ENCODE measurements at places on chromosomes 16 and 17.
A peak's percentile ranks its signal among the peaks of the same experiment; 100 is the strongest.

GRCh38 chr16:27803775-27804549, 254.0 kb downstream of the KATNIP start:
- H3K4me3 ChIP-seq: no peak overlapping the region
- no peak for DNase-seq
- H3K4me1 ChIP-seq: no peaks in the 10 kb centered on the region
- no peak overlapping the region for H3K27ac ChIP-seq
- peaks cover 4% of the 10 kb centered on the region for H3K27me3 ChIP-seq
- H3K36me3 ChIP-seq: no peaks in the 10 kb centered on the region

- no peak overlapping the region for H3K4me3 ChIP-seq
- H3K36me3 ChIP-seq: no peaks in the 10 kb centered on the region
- no peak for DNase-seq
- H3K4me1 ChIP-seq: peaks cover 10% of the 10 kb centered on the region
- H3K27ac ChIP-seq: no peak overlapping the region
Measured at GRCh38 chr17:51052235-51052634, 68.4 kb downstream of the SPAG9 start.

DNA sequence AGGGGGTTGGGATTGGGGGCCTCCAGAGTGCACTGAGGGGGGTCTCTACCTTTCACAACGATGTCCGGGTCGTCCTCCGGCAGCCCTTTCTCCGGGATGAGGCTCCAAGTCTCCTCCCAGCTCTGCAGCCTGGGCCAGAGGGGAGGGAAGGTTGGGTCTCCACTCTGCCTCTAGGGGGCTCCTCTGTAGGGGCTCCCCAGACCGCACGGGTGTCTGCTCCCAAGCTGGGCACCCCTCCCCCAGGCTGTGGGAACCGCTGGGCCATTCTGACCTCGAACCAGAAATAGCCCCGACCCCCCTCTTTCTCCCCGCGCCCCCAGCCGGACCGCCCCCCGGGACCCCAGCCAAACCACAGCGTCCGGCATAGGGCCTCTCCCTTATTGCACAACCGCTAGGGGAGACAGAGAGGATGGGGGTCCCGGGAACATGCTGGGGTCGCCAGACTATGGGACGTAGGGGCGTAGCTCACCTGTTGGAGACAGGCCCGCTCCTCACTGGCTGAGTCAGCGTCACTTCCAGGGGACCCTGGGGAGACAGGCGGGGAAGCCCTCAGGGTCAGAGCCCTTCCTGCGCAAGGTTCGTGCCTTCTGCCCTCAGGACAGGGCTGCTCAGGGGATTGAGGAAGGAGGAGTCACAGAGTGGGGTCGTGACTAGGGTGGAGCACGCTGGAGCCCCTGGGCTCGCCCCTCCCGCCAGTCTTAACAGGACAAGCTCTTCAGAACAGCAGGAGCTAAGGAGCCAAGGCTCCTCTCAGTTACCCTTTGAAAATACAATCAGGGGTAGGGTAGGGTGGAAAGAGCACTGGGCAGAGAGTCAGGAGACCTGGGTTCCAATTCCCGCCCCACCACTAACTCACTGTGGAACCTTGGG, 2.7 kb downstream of the PLEKHH3 start:
- peaks cover 3% of the 10 kb centered on the region for H3K36me3 ChIP-seq
- no peak overlapping the region for H3K27ac ChIP-seq
- no peaks in the 10 kb centered on the region for H3K27me3 ChIP-seq
- H3K4me1 ChIP-seq: peaks cover 41% of the 10 kb centered on the region

DNA sequence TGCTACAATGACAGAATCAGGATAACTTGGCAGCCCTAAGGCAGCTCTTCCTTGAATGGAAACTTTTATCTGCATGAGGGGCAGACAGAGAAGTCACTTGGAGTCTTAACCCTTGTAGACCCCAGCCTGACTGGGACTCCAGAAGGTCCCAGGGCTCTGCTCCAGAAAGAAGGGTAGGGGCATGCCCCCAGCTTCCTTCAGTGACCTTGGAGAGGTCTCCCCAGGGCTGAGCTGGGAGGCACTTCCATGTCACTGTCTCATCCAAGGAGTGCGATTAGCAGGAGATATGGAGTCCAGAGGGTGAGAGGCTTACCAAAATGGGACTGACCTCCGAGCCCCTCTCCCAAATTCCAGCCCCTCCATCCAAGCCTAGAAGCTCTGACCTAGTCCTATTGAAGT, 3.4 kb upstream of the NLRC5 start:
- no peaks in the 10 kb centered on the region for H3K36me3 ChIP-seq
- peak overlapping the region; percentile 17 for H3K27ac ChIP-seq
- DNase-seq: no peak
- no peak overlapping the region for H3K4me3 ChIP-seq
- peaks cover 31% of the 10 kb centered on the region for H3K4me1 ChIP-seq

DNA sequence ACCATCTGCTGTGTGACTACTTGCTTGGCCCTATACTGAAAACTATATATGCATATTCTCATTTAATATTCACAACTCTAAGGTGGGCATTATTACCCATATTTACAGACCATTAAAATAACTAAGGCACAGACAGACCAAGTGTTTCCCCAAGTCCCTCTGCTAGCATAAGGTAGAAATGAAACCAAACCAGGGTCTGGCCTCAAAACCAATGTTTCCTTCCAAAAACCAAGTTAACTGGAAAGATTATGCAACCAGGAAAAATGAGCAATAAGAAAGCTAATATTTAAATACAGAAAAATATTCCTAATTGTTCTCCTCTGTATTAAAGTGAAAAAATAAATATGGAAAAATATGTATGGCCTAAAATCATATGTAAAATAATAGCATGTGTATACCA, 50.1 kb downstream of the XPO6 start:
- H3K36me3 ChIP-seq: peaks cover 4% of the 10 kb centered on the region
- no peak for DNase-seq
- no peaks in the 10 kb centered on the region for H3K27me3 ChIP-seq
- peaks cover 15% of the 10 kb centered on the region for H3K4me1 ChIP-seq

- no peaks in the 10 kb centered on the region for H3K4me1 ChIP-seq
- no peak for DNase-seq
- H3K4me3 ChIP-seq: no peak overlapping the region
- no peak overlapping the region for H3K27ac ChIP-seq
Measured at GRCh38 chr16:84085773-84086172, 31.0 kb downstream of the MBTPS1 start.

DNA sequence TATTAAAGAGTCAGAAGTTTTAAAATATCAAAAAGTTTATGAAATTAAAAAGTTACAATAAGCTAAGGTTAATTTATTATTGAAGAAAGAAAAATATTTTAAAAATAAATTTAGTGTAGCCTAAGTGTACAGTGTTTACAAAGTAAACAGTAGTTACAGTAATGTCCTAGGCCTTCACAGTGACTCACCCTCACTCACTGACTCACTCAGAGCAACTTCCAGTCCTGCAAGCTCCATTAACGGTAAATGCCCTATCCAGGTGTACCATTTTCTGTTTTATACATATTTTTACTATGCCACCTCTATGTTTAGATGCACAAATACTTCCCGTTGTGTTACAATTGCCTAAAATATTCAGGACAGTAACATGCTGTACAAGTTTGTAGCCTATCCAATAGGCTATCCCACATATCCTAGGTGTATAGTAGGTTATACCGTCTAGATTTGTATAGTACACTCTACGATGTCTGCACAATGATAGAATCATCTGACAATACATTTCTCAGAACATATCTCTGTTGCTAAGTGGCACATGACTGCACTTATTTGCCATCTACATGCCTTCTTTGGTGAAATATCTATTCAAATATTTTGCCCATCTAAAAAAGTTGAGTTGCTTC, 67.2 kb upstream of the WSB1 start:
- no peak overlapping the region for H3K4me3 ChIP-seq
- no peak overlapping the region for H3K27ac ChIP-seq
- H3K36me3 ChIP-seq: no peaks in the 10 kb centered on the region
- peaks cover 3% of the 10 kb centered on the region for H3K27me3 ChIP-seq

- H3K4me1 ChIP-seq: no peaks in the 10 kb centered on the region
- H3K36me3 ChIP-seq: no peaks in the 10 kb centered on the region
- no peak overlapping the region for H3K27ac ChIP-seq
Measured at GRCh38 chr16:61681673-61682072, 354.6 kb downstream of the CDH8 start.

DNA sequence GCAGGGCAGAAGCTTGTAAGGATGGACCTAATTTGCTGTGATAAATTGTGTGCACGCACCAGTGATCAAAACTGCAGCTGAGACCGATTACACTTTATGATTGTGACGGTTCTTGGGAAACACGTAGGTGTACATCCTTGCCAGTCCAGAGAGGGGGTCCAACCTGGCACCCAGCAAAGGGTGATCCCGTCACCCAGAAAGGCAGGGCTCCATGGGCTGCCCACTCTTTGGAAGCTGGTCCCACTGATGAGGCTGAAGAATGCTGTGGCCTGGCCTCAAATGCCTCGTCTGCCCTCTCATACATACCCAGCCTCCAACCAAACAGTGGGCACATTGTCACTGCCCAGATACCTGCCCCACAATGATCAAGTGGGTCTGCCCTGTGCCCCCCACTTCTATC, 132.0 kb downstream of the C16orf78 start:
- H3K27ac ChIP-seq: no peak overlapping the region
- no peak overlapping the region for H3K4me3 ChIP-seq
- no peaks in the 10 kb centered on the region for H3K4me1 ChIP-seq
- no peaks in the 10 kb centered on the region for H3K27me3 ChIP-seq
- no peaks in the 10 kb centered on the region for H3K36me3 ChIP-seq
- no peak for DNase-seq
